Activated CD4-positive, alpha-beta T cell treated with anti-CD3 and anti-CD28 coated beads, Interleukin-2, amount 10 ng/mL, durations not matched to agents 7 days and 5 days (primary cell): ENCODE measurements at places on chromosomes 6 and 20.

- DNase-seq = no peak
Measured at GRCh38 chr20:42441864-42442331, 747.8 kb downstream of the PTPRT start.

DNA sequence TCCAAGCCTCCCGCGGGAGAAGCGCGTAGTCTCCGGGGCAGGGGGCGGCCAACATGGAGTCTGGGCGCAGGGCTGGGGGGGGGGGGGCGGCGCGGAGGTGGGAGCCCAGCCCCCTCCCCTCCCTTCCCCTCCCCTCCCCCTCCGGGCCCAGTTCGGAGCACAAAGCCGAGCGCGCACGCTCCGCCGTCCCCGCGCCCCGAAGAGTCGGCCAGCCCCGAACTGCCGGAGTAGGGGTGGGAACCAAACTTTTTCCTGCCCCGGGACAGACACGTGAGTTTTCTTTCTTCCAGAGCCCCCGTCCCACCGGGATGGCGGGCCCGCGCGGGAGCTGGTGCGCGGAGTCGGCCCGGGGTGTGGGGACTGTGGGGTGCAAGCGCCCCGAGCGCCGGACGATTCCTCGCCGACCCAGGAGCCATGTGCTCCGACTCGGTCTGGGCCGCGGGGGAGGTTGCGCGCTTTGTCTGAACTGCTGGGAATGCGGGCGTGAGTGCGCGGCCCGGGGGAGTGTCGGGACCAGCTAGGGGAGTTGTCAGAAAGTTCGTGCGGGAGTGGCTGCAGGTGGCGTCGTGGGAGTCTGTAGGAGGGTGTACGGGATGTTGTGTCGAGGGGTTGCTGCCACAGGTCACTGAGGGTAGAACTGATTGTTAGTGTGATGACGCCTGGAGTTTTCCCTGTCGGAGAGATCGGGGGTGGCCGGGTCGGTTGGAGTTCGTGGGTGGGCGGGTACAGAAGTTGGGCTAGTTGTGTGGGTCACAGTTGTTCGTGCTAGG, 1.2 kb downstream of the TGIF2 start:
- DNase-seq = peak; percentile 58

GRCh38 chr6:11224966-11225463, 7.5 kb downstream of the NEDD9 start:
- DNase-seq = no peak

DNA sequence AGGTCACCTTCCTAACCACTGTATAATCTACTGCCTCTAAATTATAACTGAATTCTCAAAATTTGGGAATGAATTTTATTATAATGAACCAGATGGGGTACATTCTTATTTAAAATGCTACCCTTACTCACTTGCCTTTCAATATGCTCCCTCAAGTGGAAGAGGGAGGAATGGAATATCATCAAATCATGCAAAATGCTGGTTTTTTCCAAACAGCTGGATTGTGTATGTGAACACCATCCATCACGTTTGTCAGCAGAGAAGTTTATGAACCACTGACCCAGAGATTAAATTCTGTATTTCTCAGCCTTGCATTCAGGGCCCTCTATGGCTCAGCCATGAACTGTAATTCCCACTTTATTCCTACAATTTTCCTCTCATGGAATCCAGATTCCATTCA, 40.5 kb downstream of the CBLN4 start:
- DNase-seq = no peak

DNA sequence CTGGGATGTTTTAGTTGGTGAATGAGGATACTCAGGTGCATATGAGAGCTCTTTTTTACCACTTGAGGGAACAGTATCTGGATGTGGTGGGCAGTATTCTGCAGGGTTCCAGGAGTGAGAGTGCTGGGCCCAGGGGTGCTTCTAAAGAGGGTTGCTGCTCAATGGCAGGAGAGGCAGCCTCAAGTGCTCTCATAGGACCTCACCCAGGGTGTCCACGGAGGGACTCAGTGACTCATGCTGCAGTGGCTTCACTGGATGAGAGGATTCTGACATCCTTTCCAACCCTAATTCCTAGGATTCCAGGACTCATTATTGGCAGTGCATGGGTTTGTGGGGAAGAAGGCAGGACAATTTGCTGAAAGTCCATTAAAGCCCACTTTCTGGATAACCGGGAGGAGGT, 176.6 kb upstream of the FERMT1 start:
- no peak for DNase-seq

GRCh38 chr6:155787168-155787567, 331.5 kb upstream of the NOX3 start:
- no peak for DNase-seq

GRCh38 chr20:57234556-57235251, 31.7 kb downstream of the BMP7 start:
- DNase-seq = no peak

- no peak for DNase-seq
Measured at GRCh38 chr20:43534016-43534415, 24.8 kb upstream of the SGK2 start.

DNA sequence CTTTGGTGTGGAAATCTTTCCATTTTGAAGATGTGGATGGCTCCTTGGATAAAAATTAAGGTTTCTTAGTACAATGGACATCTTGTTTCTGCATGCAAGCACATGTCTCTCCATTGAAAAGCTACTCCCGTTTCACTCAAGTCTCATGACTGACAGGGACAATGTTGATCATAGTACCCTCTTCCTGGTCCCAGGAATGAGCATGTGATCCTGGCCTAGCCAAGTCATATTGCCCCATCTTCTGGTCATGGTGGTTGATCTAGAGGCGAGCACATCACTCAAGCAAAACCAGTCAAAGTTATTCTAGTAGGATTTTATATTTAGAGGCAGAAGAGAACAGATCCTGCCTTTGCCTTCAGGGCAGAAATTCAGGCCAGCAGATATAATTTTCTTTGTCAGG, 12.2 kb upstream of the CBLN4 start:
- no peak for DNase-seq

DNA sequence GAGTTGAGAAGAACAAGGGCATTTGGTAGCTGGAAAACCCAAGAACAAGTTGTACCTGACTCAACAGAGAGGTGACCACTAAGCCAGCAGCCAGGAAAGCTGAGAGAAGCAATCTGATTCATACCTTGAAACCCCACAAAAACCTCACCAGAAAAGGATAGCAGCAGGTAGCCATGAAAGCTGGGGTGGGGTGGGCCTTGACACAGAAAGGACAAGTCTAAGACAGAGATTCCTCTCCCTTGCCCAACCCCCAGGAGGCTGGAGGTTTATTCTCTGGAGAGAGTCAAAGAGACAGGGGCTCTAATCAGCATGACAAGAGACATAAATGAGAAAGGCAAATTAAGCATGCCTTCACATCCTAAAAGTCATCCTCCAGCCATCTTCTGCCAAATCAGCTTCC, 151.7 kb upstream of the DST start:
- DNase-seq = no peak

GRCh38 chr6:134146268-134147033, 94.0 kb upstream of the SLC2A12 start:
- DNase-seq = no peak

DNA sequence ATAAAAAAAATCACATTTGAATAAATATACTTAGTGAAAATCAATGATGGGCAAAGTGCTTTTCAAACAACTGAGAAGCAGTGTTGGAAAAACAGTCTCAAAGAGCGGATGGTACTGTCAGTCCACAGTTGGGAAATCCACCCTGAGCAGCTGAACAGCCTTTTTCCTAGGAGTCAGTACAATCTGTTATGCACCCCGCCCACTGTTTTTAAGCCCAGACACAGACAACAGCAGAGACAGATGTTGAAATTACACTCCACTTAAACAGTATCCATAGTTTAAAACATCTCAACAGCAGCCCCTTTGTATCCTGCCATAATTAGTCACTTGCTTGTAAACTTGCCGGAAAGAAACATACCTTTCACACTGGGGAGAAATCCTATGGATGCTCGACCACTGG, 372 bp downstream of the KIAA0408 start:
- no peak for DNase-seq

DNA sequence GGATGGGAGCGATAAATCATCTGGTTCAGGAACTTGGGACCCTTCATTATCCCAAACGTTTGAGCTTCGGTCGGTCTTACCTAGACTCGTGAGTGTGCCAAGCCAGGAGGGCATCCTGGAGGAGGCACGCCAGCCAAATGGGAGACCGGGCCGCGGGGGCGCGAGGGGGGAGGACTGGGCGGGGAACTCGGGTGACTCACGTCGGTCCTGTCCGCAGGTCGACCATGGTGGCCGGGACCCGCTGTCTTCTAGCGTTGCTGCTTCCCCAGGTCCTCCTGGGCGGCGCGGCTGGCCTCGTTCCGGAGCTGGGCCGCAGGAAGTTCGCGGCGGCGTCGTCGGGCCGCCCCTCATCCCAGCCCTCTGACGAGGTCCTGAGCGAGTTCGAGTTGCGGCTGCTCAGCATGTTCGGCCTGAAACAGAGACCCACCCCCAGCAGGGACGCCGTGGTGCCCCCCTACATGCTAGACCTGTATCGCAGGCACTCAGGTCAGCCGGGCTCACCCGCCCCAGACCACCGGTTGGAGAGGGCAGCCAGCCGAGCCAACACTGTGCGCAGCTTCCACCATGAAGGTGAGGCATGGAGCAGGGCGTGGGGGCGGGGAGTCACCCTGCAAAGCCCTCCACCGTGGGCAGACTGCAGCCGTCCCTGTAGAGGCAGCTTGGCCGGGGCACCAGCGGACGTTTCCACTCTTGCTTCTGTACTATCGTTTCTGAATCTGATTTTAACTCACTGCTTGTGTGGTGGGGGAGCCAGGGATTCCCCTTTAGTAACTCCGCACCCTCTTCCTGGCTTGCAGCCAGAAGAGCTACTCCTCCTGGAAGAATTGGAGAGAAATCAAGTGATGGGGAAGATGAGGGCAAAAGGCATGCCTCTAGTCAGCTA, 2.7 kb downstream of the BMP2 start:
- no peak for DNase-seq

- DNase-seq = no peak
Measured at GRCh38 chr6:123994891-123995635, 191.4 kb downstream of the NKAIN2 start.

DNA sequence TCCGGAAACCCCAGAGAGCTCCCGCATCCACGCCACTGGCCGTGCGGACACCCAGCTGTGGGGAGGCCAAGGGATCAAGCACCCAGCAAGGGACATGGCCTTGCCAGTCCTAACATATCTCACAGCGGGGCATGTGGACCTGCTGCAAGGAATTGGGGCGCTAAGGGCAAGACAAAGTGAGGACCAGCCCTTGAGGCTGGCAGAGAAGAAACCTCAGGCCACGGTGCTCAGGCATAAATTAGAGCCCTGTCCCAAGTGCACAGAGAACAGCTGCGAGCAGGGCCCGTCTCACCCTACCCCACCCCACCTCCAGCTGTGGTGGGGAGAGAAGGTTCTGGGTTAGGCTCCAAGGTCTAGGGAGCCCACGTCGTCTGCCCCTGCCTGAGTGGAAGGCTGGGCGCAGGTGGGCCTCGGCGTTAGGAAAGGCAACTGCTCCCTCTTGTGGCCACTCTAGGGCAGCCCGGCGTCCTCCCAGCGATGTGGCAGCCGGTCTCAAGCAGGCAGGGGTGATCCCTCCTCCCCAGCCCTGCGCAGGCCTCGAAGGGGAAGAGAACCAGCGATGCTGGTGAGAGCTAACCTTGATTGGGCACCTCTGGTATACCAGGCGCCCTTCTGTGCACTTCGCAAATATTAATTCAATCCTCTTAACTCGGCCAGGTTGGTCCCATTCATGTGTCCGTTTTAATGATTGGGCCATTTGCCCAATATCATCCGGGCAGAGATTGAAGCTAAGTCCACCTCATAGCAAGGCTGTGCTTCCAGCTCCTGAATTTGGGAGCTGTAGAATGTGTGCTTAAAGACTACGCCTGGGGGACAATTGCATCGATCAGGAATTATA, 235.8 kb downstream of the NFATC2 start:
- peak; percentile 70 for DNase-seq

- no peak for DNase-seq
Measured at GRCh38 chr6:157708933-157709332, 114.1 kb upstream of the SNX9 start.

- no peak for DNase-seq
Measured at GRCh38 chr6:68689910-68690309, 54.8 kb downstream of the ADGRB3 start.

DNA sequence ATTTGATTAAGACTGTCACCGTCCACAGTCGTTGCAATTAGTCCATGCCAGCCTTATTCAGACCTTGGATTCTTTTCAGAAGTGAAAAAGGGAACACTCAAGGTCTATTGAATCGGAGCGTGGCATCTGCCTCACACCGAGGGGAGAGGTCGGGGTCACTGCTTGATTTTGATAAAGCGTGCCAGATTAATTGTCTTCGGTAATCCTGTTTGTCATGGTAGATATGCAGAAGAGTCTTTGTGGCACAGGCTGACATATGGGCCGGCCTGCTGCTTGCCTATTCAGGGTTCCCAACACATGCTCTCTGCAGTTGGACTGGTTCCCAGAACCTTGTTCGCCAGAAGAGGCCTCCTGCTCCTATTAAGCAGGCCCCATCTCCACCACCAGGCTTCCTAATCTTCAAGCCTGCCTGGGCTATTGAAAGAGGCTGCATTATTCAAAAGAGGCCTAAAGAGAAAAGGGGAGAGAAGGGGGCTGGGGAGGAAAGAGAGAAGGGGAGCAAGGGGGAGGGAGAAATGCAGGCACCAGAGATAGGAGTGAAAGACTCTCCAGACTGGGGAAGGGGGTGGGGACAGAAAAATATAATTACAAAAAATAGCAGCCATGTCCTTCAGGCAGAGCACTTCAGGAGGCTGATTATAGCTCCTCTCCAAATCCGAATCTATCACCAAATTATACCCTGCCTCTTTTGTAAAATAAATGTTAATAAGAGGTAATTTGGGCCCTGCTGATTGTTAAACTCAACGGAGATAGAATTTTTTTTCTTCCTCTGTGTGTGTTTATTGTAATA, 611.3 kb downstream of the HDGFL1 start:
- no peak for DNase-seq

DNA sequence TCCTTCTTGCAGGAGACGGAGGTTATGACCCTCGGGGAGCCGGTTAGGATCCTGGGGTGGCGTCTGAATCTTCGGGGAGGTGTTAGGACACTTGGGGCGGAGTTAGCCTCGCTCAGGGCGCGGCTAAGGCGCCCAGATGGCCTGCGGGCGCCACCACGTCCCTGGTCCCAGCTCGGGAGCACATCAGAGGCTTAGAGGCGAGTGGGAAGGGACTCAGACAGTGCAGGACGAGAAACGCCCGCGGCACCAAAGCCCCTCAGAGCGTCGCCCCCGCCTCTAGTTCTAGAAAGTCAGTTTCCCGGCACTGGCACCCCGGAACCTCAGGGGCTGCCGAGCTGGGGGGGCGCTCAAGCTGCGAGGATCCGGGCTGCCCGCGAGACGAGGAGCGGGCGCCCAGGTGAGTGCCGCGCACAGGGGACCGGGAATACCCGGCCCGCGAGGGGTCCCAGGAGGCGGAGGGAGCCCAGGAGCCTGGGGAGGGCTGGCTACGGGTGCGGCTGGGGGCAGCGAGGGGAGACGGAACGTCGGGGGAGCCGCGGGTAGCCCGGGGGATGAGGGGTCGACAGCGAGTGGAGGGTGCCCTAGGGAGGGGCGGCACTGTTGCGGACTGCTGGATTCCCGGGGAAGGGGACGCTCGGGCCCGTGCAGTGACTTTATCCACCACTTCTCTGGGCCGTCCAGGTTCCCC, at the start of gene HCK:
TSS of gene HCK (plus strand) at position 153 of the 688 bp plus-strand sequence.
- DNase-seq = no peak

- no peak for DNase-seq
Measured at GRCh38 chr20:9093218-9093957, 24.5 kb downstream of the PLCB4 start.
